ENCODE measurements at places on chromosomes 5 and 9.

- no peak for DNase-seq
Observed at GRCh38 chr5:142544071-142544753, 141.7 kb downstream of the FGF1 start.

DNA sequence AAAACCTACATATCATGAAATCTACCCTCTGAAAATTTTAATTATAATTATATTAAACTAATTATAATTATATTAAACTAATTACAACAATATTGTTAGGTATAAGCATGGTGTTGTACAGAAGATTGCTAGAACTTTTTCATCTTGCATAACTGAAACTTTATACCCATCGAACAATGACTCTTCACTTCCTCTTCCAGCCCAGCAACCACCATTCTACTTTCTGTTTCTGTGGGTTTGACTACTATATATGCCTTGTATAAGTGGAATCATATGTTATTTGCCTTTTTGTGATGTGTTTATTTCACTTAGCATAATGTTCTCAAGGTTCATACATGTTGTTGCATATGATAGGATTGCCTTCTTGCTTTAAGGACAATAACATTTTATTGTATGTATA is 274.2 kb upstream of the CCNH start:
- DNase-seq = no peak

DNA sequence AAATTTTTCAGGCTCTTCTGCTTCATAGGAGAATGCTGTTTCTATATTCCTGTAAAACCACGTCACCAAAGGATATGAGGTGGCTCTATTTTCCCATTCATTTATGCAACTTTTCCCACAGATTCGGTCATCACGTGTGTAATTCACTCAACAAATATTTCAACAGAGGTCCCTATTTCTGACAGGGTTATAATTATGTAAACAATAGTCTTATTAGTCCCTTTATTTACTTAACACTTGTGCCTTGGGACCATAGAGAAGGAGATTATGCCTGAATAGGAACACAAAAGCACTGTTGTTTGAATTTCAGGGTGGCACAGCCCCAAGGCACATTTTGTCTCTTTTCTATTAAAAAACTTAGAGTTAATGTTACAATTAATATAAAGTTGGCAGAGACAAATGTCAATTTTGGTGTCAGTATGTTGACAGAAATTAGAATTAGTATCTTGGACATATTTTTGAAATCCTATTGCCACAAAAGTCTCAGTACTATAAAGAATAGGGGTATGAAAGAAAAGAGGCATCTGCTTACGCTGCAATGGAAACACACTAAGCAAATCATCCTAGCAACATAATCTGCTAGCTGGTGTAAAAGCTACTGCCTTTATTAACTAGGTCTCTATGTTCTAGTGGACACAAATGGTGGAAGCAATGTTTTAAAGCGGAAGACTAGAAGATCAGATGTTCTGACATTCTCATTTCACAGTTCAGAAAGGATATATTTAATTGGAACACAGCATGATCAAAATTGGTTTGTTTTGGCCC is 229.1 kb upstream of the TBCA start:
- peak; percentile 40 for DNase-seq

DNA sequence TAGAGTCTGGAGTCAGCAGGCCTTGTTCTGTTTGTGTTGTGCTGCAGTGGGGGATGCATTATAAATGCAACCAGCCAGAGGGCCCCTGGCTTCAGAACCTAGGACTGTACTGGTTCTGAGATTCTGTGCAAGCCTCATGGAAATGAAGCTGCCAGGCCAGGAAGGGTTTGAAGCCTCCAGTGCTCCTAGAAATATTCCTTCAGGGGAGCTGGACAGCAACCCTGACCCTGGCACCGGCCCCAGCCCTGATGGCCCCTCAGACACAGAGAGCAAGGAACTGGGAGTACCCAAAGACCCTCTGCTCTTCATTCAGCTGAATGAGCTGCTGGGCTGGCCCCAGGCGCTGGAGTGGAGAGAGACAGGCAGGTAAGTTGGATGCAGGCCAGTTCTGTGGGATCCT is at the start of gene SLC4A9:
TSS of gene SLC4A9 (plus strand) at position 94 of the 400 bp plus-strand sequence. CDS start at position 137, 43 bp downstream.
- DNase-seq = no peak

DNA sequence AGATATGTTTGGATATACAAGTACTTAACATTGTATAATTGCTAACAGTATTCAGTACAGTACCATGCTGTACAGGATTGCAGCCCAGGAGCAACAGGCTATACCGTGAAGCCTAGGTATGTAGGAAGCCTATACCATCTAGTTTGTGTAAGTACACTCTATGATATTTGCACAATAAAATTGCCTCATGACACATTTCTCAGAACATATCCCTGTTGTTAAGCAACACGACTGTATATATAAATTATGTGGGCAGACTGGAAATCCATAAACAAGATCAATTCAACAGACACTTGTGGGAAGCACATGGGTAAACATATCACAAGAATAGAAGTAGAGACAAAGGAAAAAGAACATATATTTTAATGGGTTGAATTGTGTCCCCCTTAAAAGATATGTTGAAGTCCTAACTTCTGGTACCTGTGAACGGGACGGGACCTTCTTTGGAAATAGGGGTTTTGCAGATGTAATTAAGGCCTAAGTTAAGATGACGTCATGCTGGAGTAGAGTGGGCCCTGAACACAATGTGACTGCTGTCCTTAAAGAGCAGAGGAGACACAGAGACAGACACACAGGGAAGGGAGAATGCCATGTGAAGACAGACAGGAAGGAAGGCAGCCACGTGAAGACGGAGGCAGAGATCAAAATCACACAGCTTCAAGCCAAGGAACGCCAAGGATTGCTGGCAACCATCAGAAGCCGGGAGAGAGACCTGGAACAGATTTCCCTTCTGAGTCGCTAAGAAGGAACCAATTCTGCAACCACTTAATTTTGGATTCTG is 76.3 kb downstream of the SCAI start:
- no peak for DNase-seq
